NCI-H2171 (cell line): ENCODE measurements at places on chromosomes 7 and 10.
A peak's percentile ranks its signal among the peaks of the same experiment; 100 is the strongest.

DNA sequence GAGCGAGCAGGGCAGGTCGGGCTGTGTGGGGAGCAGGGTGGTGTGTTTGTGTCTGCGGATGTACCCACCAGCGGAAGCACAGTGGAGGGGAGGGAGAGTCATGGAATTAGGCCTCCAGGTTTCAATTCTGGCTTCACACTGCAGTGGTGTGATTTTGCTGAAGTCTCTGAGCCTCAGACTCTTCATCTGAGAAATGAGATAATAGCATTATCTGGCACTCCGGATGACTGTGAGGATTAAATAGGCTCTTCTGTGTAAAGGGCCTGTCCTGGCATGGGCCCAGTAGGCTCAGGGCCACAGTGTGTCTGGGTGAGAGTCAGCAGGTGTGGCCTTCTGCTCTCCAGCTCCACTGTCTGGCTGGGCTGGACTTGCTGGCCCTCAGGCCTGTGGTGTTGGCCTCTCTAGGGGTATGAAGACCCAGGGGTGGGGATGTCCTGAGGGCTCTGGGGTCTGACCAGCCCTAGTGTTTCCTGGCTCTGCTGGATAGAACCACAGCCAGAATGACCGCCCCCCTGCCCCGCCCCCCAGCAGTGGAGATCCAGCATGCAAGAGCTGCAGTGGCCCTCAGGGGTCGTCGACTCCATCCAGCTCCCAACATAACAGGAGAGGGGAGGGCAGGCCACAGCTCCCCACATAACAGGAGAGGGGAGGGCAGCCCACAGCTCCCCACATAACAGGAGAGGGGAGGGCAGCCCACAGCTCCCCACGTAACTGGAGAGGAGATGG, 178.6 kb downstream of the RPS24 start:
- no peak for DNase-seq

DNA sequence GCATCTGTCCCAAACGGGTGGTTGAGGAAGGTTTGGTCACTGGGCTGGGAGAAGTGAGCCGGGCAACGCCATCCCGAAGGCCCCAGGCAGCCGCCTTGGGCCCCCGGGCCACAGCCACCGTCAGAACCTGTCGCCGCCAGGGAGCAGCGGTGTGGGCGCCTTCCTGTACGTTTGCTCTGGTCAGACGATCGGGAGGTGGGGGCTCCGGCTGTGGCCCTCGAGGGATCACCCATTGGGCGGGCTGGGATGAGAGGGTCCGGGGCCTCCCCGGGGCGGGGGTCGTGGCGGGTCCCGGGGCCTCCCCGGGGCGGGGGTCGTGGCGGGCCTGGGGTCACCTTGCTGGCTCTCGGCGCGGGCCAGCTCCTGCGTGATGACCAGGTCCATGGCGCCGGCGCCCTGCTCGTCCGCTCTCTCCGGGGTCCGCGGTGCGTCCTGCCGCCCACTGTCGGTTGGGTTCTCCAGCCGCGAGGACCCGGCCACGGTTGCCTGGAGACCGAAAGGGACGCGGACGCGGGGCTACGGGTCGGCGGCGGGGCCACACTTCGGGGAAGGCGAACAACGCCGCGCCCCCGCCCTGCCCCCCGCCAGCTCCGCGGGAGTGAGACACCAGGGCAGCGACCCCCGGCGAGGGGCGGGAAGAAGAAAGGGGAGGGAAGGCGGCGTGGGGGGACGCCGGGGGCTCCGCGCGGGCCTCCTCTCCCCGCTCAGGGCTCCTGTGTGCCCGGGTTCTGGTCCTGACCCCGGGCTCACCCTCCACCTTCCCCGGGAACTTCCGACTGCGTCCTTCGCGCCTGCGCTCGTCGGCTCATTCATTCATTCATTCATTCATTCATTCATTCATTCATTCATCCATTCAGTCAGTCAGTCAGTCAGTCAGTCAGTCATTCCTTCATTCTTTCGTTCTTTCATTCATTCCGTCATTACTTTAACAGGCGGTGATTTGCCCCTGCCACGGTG, at the start of gene CFAP46:
CFAP46 (minus strand) TSS at position 470 of the 957 bp plus-strand sequence; CDS start at position 384, 86 bp downstream.
- no peak for DNase-seq

DNA sequence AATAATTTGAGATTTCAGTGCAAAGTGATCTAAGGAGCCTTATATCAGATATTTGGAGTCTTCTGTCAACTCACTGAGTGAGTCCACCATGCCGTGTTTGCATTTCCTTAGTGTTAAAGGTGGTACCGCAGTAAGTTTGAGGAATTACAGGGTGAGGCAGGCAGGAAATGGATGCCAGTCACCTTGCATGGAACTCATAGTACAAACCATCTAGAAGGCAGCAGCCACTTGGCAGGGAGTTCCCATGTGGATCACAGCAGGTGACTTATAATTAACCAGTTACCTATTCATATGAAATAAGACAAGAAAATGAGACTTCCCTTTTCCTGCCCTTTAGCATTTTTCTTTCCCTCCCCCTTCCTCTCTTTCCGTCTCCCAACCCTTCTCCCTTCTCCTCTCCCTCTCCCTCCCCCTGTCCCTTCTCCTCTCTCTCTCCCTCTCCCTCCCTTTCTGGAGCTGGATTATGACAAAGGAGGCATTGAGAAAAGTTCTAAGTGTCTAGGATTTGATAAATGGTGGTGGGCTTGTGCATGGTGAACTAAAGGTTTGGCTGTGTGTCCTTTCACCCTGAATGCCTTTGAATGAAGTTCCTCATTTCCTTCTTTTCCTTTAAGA, 94.1 kb downstream of the LRRC4 start:
- DNase-seq, result no peak

GRCh38 chr10:44771233-44771995, 139.7 kb upstream of the TMEM72 start:
- DNase-seq, result no peak

- no peak for DNase-seq
These were observed 130.1 kb downstream of the ELMO1 start for GRCh38 chr7:37318541-37318940.

- DNase-seq, result no peak
These were observed 17.9 kb upstream of the CYTH3 start for GRCh38 chr7:6290319-6290741.

DNA sequence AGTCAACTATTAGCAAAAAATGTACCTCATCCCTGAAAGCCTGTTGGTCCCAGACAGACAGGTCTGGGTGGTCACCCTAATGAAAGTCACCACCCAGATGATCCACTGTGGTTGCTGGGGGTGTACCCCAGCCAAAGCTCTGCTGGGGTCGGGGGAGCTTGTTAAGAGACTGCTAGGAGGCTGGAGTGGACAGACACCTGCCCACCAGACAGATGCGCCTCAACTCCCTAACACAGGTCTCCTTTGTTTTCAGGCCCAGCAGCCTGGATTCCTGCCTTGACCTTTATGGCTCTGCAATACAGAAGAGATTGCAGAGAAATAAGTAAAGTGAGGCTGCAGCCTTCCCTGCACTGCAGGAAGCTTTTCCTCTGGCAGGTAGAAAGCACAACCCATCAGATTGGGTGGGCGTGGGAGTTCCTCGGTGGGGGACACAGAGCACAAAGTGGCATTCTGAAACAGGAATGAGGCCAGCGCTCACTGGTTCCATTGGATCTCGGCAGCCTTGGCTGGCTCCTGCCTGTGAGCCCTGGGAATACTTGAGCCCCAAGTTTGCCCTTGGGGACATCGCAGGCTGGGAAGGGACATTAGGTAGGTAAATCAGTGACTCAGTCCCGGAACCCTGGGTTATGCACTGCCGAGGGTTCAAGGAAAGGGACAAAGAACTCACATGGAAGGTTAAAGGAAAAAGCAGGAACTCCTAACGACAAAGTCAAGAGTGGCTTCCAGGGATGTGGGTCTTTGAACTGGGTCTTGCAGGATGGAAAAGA, 18.0 kb upstream of the ZNF488 start:
- DNase-seq, result no peak

DNA sequence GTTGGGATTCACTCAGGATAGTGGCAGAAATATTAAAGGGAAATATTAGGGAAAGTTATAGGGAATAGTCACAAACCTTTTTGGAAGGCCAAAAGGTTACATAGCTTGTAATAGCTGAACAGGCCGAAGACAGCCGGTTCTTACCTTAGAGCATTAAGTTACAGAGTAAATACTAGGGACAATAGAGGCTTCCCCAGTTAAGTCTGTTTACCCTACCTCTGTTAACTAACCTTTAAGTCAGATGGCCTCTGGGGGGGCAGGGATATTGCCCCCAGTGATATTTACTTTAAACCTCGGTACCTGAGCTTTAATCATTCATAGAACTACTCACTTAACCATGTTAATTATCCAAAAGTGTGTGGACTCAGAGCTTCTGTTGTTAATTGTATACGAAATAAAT, 7.4 kb downstream of the POLR1F start:
- DNase-seq, result no peak

- no peak for DNase-seq
These were observed 230.3 kb downstream of the ARHGAP12 start for GRCh38 chr10:31698181-31698830.

- no peak for DNase-seq
These were observed 11.5 kb upstream of the AKR1B10 start for GRCh38 chr7:134515569-134516468.

DNA sequence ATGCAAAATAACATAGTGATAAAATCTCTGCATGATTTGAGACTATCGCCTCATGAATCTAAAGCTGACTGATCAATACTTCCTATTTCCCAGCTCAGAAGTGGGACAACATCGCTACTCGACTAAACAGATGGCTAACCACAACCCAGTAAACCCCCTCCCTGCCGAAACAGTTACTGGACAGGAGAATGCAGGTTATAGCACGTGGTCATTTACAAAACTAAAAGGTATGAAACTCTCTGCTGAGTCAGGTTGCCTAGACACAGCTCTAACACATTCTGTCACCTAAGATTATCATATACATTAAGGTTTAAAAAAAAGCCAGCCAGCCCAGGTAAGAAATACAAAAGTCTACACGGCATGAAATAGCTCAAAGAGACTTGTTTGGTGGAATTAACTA, 64.0 kb downstream of the CTBP2 start:
- no peak for DNase-seq

DNA sequence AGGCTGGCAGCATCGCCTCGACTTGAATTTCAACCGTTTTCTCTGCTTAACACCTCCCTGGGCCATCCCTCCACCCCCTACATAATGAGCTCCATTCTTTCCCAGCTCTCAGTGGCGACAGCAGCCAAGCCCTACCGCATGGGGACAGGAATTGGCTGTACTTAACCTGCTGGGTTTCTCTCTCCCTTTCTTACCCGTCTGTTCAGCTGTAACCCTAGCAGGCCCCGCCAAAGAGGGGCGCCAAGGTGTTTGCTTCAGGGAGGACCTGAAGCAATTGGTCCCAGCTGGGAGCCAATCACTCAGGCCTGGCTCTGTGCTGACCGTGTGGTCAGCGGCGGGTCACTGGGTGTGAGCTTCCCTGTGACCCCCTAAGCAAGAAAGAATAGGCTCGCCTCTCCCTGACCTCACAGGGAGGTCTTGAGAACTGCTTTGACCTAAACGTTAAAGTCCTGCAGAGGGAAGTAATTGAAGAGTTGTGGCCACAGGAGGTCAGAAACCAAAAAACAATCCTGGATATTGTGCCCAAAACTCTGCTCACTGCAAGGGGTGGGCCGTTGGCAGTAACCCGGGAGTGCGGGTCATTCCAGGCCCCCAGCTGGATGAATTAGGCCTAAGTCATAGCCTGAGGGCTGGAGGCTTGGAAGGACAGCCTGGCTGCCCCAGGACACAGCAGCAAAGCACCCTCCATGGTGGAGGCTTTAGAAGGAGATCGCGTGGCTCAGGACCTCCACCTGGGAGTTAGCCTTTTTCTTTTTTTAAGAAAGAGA, 114.6 kb downstream of the ITIH5 start:
- DNase-seq, result no peak

- DNase-seq, result no peak
These were observed 58.6 kb upstream of the CNTNAP2 start for GRCh38 chr7:146057958-146058357.

GRCh38 chr7:121473645-121474300, 77.7 kb upstream of the FAM3C start:
- no peak for DNase-seq

- no peak for DNase-seq
These were observed 19.5 kb upstream of the PPP1R3C start for GRCh38 chr10:91652364-91652763.

DNA sequence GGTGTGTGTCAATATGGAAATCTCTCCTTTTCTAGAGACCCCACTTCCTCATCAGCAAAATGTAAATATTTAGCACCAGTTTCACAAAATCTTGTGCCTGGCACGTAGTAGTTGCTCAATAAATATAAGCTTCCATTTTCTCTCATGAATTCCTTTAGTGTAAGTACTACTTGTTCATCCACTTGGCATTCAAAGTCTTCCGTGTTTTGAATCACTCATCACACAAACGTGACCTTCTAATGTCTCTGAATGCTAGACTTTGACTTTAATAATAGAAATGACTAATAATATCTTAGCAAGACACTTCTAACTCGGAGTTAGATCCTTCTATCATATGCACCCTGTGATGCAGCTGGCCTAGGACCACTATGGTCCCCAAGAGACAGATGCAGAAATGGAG, 168.7 kb upstream of the ZNF32 start:
- DNase-seq, result no peak

- peak; percentile 28 for DNase-seq
These were observed 238.7 kb upstream of the PRSS58 start for GRCh38 chr7:142496545-142496991.

DNA sequence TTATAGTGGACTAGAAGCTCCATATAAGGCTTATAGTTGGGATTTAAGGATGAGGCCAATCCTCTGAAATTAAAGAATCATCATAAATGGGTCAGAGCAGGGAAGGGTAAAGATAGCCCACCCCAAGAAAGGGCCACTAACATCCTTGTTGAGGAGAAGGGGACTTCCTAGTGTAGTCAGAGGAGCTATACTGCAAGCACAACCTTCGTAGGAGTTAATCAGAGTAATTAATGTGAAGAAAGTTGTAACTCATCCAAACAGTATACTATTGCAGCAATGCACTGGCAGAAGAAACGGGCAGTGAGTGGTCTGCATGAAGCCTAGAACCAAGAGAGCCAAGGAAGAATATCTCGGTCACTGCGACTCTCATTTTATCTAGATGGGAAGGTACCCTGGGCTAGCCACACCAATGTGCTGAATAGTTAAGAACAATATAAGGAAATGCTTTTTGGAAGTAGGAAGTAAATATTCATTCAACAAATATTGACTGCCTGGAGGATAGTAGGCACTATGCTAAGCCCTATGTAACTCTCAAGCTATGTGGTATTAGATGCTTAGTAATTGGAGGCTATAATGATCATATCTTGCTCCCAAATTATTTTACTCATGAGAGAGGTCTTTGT, 13.3 kb downstream of the OTUD1 start:
- DNase-seq, result no peak

DNA sequence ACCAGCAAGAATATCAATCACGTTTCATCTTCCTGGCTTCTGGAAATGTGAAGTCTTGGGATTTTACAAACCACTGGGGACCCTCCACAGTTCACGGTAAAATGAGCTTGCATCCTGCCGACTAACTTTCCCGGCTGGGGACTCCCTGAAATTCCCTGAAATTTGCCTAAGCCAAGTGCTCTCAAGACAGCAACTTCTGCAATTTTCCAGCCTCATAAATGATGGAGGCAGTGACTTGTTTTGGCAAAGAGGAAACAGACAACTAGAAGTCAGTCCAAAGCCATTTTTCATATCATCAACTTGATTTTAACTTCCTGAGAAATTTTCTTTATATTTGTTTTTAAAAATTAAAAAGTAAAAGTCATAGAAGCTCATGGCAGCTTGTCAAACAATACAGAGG, 212.3 kb downstream of the FANK1 start:
- no peak for DNase-seq

- DNase-seq, result no peak
These were observed 3.7 kb downstream of the TMEM140 start for GRCh38 chr7:135151533-135151932.

- DNase-seq, result no peak
These were observed 6.8 kb downstream of the PRPF18 start for GRCh38 chr10:13593535-13593934.
